ENCODE measurements at places on chromosomes 1 and 21.

GRCh38 chr1:7489586-7489985 is 281.5 kb upstream of the VAMP3 start:
- DNase-seq, result peak; percentile 10

GRCh38 chr1:84166797-84167196 is 22.7 kb downstream of the PRKACB start:
- DNase-seq, result no peak

DNA sequence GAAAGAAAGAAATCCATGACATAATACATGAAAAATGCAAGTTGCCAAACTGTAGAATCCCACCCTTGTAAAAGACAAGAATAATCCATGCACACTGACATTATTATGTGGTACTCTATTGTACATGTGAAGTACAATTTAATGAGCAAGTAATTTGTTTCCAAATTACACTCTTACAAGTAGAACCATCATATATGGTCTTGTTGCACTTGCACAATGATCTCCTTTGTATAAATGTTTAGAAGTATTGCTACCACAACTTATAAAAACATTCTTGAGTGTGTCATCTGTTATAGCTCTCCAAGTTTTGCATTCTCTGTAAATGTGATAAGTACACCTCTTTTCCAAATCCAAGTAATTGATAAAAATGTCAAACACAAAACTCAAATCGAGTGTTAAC is 29.1 kb upstream of the ZNF281 start:
- DNase-seq, result no peak

- no peak for DNase-seq
Observed at GRCh38 chr1:181208083-181208482, 119.6 kb downstream of the IER5 start.

DNA sequence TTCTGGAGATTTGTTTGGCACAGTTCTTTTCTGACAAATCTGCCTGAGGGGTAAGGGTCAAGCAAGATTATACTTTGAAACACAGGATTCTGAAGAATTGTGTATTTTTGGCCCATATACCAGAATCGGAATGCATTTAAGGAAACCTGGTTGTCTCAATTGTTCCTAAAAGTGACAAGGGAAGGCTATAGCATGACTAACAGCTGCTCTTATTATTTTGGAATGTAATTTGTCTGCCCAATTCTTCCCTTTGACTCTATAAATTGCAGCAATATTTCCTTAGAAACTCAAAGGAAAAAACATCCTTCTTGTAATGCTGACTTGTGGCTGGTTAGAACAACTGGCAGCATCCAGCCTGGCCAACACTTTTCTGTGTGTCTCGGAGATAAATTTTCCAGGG is 15.8 kb upstream of the VCAM1 start:
- no peak for DNase-seq

- no peak for DNase-seq
Observed at GRCh38 chr1:211037095-211037494, 96.9 kb downstream of the KCNH1 start.

DNA sequence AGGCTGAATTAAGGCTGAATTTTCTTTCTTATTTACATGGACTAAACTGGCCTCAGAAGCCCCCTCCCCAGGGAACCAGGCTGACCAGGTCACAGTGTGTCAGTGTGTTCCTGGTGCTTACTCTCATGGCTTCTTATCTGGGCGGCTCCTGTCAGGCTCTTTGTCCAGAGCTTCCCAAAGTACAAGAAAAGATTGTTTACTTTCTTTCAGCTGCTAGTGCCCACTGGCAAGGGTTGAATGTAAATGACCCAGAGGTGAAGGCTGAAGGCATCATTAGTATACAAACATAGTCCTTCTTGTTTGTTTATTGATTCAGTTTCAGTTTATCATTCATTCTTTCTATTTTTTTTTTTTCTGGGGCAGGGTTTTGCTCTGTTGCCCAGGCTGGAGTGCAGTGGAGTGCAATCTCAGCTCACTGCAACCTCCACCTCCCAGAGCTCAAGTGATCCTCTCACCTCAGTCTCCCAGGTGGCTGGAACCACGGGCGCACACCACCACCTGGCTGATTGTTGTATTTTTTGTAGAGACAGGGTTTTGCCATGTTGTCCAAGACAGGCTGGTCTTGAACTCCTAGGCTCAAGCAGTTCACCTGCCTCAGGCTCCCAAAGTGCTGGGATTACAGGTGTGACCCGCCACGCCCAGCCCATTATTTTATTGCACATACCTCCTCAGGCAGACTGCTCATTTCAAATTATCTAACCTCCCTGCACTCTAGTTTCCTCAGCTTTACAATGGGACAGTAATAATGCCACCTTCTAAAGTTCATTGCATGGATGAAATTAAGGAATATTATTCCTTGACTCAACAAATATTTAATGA is 9.8 kb upstream of the KDM4A start:
- no peak for DNase-seq

GRCh38 chr1:213927846-213928245 is 59.9 kb upstream of the PROX1 start:
- DNase-seq, result no peak

GRCh38 chr1:245486775-245487470 is 332.1 kb downstream of the KIF26B start:
- DNase-seq, result no peak

- no peak for DNase-seq
Observed at GRCh38 chr1:226403201-226404034, 4.5 kb downstream of the PARP1 start.

DNA sequence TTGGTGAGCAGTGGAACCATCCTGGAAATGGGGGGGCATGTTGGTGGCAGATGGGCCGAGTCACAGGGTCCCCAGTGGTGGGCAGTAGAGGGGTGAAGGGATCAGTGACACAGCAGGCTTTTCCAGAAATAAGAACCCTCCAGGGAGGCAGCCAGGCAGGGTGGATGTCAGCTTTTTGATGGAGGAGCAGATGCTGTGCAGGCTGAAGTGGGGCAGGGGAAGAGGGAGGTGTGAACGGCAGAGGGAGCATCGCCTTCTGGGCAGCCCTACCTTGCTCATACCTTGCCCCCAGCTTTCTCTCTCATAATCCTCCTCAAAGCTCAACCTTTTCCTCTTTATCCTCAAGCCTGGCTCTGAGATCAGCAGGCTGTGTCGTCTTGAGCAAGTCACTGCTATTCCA is 131.8 kb upstream of the IPO9 start:
- no peak for DNase-seq

- DNase-seq, result no peak
Observed at GRCh38 chr1:166600574-166600973, 238.7 kb upstream of the POGK start.

DNA sequence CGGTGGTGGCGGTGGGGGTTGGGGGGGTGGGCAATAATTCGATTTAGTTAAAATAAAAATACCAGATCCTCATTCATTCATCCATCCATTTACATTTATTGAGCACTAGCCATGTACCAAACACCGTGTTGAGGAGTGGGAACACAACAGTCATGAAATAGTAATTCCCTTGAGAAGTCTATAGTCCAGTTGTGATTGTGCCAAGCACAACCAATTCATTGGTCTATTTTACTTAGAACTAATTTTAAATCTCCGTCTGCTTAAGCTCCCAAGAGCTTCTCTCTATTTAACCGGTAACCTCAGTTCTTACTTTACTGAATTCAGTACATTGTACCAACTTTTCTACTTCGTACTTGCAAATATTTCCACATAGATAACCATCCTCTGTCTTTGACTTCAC is 38.4 kb downstream of the WARS2 start:
- no peak for DNase-seq

DNA sequence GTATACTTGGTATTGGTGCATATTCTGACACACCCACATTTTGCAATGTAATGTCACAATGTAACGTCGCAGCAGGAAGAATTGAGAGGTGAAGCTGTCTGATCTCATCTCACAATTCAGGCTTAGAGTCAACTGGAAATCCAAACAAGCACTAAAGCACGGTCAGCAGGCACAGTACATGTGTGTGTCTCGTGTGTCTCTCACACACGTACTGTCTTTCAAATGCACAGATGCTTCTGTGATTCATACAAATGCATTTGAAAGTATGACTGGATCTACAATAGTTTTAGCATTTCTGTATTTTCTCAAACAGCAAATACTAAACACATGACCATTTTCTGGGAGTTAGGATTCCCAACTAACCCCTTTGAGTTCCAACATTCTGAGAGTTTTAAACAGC is 26.9 kb downstream of the LBR start:
- DNase-seq, result no peak
